ENCODE measurements at places on chromosomes 5 and 9.

DNA sequence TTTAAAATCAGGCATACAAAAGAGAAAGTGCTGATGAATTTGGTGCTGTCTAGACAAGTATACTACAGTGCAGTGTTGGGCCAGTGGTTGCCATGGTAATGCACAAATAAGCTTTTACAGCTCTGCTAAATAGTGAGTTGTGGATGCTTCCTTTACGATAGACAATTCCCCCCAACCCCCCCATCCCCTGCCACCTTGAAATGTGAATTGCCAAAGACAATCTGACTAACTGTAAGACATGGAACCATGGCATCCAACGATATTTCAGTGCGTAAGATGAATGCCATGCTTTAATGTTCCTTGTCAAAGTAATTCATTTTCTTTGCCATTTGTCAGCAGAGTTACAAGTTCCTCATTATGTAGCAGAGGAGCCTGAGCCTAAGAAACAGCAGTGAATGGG lies 91.5 kb upstream of the NREP start:
- DNase-seq = no peak

GRCh38 chr9:34250721-34251120 lies 71.9 kb downstream of the UBAP1 start:
- no peak for DNase-seq

GRCh38 chr5:392431-392988 lies 50.5 kb upstream of the EXOC3 start:
- no peak for DNase-seq

- no peak for DNase-seq
Observed at GRCh38 chr5:136198453-136198852, 5.5 kb upstream of the SMIM32 start.

GRCh38 chr9:130156672-130157071 lies 15.5 kb upstream of the NCS1 start:
- DNase-seq = no peak

DNA sequence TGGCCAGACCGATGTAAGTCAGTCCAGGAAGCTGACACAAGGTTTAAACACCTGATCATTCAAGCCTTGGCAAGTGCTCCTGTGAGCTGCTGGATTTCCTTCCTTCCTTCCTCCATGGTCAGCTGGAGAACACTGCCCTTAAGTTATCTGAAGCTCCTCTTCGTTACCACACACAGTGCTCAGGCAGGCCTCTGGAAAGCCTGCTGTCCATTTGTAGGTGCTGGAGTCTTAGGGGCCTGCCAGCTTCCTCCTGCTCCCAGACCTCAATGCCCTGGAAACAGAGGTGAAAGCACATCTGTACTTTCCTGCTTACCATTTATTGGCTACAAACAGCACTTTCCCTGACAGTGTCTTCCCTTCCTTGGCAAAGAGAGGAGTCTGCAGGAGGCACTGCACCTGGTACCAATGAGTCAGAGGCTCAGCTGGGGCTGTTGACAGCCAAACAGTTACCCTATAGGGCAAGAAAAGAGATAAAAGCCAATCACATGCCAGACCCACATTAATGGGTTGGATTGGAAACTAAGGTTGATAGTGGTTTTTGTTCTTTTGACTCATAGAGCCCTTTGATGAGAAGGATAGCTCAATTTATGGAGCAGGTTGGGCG lies 72.6 kb upstream of the PUM3 start:
- DNase-seq = no peak

- DNase-seq = no peak
Observed at GRCh38 chr9:120894321-120895148, 17.5 kb upstream of the PHF19 start.

GRCh38 chr9:134327671-134328231 lies 1.5 kb downstream of the RXRA start:
- no peak for DNase-seq

DNA sequence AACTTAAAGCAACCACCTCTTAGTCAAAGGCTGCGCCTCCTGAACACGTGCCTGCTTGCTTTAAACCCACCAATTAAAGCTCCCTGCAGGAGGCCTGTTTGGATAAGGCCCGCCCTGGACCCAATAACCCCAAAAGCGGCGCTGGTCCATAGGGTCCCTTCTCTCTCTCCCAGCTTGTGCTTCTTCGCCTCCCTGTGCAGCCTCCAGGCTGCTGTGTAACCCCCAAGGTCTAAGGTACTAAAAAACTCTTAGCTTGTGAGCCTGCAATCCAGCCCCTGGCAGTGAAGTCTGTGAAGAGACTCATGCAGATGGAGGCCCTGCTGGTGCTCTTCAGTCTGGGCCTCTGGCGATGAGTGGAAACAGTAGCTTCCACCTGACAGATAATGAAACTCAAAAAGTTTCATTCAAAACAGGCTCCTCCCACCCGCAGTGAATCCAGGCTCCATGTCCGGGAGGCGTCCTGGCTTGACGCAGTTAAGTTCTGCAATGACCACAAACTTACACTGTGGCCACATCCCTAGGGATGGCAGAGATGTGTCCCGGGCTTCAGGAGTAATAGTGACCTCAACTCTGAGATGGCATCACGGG lies 97.3 kb downstream of the PRRT1B start:
- DNase-seq = no peak

Data from LoVo (cell line).